ENCODE measurements at places on chromosomes 5 and 9. TPM values are rescaled to one million over a fixed set of nuclear protein-coding genes. Genes with fewer than 3 reads are reported as not detected.

DNA sequence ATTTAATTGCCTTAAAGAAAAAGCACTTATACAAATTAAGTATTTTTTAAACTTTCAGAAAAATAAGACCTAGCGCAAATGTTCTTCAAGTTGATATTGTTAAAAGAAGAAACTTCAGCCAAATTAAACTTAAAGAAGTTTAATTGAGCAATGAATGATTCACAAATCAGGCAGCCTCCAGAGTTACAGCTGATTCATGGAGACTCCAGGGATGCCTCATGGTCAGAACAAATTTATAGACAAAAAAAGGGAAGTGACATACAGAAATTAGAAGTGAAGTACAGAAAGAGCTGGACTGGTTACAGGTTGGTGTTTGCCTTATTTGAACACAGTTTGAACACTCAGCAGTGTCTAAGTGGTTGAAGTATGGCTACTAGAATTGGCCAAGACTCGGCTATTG, 60.3 kb downstream of the CDKN2A start:
- DNase-seq: no peak

- no peak for DNase-seq
These were observed 5.1 kb upstream of the PCDH1 start for GRCh38 chr5:141883184-141883891.

DNA sequence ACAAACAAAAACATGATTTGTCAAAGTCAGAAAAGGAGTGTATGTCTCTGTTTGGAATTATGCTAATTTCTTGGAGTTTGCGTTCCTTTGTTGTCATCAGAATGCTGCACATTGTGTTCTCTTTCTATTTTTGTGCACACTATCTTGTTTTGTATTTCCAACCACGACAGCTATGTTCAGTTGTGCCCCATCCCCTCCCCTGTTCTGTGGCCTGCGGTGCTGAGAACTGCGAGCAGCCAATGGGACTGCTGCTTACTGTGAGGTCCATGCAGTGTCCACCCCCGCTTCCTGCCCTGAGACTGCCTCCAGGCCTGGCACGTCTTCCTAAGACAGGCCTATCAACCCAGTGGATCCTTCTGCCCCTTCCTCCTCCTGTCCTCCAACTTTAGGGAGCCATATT, 76.8 kb downstream of the PALM2AKAP2 start:
- no peak for DNase-seq

The LIFR gene
- 179 TPM for total RNA-seq

DNA sequence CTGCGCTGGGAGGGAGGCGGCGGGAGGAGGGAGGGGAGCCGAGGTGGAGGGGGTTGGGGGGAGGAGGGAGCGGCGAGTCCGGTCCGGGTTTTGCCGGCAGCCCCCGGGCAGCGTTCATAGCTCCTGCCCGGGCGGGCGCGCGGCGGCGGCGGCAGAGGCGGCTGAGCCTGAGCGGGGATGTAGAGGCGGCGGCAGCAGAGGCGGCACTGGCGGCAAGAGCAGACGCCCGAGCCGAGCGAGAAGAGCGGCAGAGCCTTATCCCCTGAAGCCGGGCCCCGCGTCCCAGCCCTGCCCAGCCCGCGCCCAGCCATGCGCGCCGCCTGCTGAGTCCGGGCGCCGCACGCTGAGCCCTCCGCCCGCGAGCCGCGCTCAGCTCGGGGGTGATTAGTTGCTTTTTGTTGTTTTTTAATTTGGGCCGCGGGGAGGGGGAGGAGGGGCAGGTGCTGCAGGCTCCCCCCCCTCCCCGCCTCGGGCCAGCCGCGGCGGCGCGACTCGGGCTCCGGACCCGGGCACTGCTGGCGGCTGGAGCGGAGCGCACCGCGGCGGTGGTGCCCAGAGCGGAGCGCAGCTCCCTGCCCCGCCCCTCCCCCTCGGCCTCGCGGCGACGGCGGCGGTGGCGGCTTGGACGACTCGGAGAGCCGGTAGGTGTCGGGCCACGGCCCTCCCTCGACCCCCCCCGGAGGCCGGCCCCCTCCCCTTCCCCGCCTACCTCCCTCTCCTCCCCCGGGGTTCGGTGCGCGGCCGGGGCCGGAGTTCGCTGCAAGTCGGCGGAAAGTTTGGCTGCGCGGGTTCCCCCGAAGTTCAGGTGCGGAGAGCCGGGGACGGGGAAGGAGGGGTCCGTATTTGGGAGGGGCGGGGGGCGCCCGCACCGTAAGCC, at the start of gene CXXC5:
TSS of gene CXXC5 (plus strand) at position 145 of the 877 bp plus-strand sequence. CDS start 32,175 bp downstream, outside the sequence.
- DNase-seq: peak; percentile 74

DNA sequence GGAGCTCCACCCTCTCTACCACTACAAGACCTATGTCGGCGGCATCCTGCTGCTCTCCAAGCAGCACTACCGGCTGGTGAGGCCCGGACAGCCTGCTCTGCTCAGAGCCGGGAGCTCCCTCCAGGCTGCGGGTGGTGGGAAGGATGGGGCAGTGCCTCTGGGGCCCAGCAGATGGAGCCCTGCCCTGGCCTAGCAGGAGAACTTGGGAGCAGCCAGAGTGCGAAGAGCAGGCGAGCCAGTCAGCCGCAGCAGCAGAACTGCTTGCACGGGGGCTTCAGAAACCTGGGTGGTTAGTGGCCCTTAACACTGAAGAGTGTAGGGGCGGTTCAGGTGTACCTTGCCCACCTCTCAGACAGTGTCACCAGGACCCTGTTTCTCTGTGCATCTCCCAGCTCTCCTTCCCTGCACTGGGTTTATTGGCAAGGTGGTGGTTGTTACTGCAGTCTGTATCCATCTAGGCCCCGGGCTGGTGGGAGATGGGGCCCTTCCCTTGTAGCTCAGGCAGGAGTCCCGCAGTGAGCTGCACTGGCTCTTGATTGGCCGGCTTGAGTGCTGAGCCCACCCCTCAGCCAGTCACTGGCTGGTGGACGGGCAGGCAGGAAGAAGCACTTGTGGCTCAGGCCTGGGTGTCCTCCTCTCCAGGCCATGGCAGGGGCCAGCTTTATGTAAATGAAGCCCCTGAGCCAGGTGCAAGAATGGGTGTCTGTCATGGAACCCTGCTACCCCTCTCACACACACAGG, 7.7 kb downstream of the B4GALT7 start:
- DNase-seq: peak; percentile 48

DNA sequence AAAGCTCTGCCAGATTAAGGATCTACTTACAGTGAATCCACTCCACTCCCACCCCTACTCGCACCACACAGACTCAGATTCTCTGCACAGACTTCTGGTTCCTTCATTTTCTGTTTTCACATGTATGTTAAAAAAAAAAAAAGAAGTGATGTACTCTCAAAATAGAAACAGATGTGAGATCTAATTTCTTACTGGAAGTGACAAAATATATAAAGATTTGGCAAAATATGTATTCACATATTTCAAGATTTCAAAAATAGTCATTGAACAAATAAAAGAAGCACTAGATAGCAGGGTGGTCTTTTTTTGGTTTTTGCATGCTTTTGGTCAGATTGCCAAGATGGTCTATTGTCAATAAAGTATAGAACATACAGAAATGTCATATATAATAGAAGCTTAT, 379.2 kb downstream of the TMEM167A start:
- no peak for DNase-seq

The GMCL2 gene
- not detected for total RNA-seq

The ZNF782 gene
- total RNA-seq: 13.8 TPM

The SPOCK1 gene
- 97.6 TPM for total RNA-seq

- DNase-seq: peak; percentile 83
These were observed 553.1 kb downstream of the ZNF608 start for GRCh38 chr5:124193371-124193789.
